ENCODE measurements at places on chromosomes 1 and 21. TPM values are rescaled to one million over a fixed set of nuclear protein-coding genes. Genes with fewer than 3 reads are reported as not detected.
A peak's percentile ranks its signal among the peaks of the same experiment; 100 is the strongest.

Gene C1orf210
- not detected for total RNA-seq

Gene ACTL8
- 2.1 TPM for total RNA-seq

Gene APCS
- total RNA-seq, result 0.29 TPM

Gene CCDC27
- not detected for total RNA-seq

Gene COL8A2
- total RNA-seq, result 0.04 TPM

Gene LCK
- total RNA-seq, result 0.38 TPM

Gene HIVEP3
- total RNA-seq, result 0.58 TPM

Gene MRAP
- not detected for total RNA-seq

Gene LRRC38
- not detected for total RNA-seq

Gene LCE2D
- total RNA-seq, result not detected

- peaks cover 8% of the 10 kb centered on the region for H3K27me3 ChIP-seq
- H3K4me3 ChIP-seq, result no peak overlapping the region
- no peaks in the 10 kb centered on the region for H3K36me3 ChIP-seq
- no peak for DNase-seq
Observed at GRCh38 chr1:112798292-112798691, 83.2 kb upstream of the PPM1J start.

DNA sequence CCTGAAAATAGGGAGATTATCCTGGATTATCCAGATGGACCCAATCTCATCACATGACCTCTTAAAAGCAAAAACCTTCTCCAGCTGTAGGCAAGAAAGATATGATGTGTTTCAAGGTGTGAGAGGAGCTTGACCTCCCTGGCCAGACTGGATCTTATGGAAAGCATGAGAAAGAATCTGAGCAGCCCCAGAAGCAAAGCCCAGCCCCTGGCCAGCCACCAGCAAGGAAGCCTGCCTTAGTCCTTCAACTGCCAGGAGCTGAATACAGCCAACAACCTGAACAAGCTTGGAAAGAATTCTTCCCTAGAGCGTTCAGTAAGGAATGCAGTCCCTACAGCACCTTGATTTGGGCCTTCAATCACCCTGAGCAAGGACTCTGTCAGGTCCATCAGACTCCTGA lies 375.0 kb upstream of the CHRM3 start:
- H3K4me1 ChIP-seq, result no peaks in the 10 kb centered on the region
- no peak overlapping the region for H3K4me3 ChIP-seq
- H3K27ac ChIP-seq, result no peak overlapping the region
- H3K36me3 ChIP-seq, result no peaks in the 10 kb centered on the region
- DNase-seq, result no peak

DNA sequence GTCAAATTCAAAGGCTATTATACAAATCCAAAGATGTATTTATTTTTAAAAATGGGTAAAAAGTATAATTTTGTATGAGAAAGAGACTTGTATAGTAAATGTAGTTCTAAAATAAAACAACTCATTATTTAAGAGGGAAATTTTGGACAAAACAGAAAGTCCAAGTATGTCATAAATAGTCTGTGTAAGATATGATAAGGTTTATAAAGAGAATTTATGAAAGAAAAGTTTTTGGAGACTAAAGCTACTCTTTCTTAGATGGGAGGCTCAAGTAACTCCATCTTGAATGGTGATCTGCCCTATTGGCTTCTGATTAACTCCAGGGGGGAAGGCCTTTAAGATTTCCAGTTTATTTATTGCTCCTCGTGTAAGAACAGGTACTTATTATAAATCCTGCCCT lies 14.7 kb upstream of the OR2T27 start:
- H3K27me3 ChIP-seq, result no peaks in the 10 kb centered on the region
- H3K4me1 ChIP-seq, result no peaks in the 10 kb centered on the region
- no peak overlapping the region for H3K27ac ChIP-seq
- H3K4me3 ChIP-seq, result no peak overlapping the region
- H3K36me3 ChIP-seq, result no peaks in the 10 kb centered on the region

- no peak for DNase-seq
- H3K27ac ChIP-seq, result no peak overlapping the region
- peaks cover 17% of the 10 kb centered on the region for H3K4me1 ChIP-seq
- H3K4me3 ChIP-seq, result no peak overlapping the region
- H3K27me3 ChIP-seq, result no peaks in the 10 kb centered on the region
Observed at GRCh38 chr1:179205284-179205683, 24.2 kb downstream of the ABL2 start.

DNA sequence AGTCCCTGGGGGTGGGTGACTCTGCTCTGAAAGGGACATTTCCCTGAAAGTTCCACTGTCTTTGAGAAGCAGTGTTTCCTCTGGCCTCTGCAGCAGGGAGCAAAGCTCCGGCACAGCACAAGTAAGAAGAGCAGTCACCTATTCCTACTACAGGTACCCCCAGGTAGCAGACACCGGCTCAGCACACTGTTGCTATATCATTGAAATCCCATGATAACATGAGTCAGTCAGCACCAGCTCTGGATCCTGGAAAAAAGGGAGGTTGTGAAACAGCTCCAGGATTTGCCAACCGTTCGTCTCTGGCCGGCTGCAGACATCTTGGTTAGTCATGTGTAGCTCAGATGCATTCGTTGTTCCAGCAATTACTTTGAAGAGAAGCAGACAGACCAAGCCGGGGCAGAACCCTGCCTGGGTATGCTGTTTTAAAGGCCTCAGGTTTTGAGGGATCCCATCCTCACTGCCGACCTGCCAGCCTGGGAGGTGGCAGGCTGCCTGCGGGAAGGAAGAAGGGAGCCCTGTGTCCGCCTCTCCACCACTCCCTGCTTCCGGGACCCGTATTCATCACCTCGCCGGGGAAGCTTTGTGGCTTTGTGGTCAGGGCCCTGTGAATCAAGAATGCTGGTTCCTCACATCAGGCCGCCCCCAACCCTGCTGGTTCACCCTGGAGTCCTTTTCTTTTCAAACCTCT lies 139.2 kb downstream of the CLIC6 start:
- no peaks in the 10 kb centered on the region for H3K4me1 ChIP-seq
- 0 out of 3 replicates have a peak overlapping the region, but pooled peaks have one; percentile 23 for H3K27ac ChIP-seq
- DNase-seq, result no peak
- H3K27me3 ChIP-seq, result no peaks in the 10 kb centered on the region
- H3K4me3 ChIP-seq, result no peak overlapping the region

DNA sequence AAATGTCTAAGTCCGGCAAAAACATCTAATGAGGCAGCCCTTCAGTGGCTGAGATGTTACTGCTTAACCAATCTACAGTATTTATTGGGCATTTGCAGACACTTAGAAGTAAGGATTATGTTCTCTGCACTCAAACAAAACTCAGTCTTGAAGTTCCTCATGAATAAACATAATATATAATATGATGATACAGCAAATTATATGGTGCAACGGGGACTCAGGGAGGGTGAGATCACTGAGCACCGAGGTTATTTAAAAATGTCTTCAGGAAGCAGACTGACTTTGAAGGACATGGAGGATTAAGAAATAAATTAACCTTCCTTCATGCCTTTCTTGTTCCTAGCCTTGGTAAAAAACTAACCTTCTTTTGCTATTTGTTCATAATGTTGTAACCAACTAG lies 27.9 kb downstream of the WDR64 start:
- H3K4me3 ChIP-seq, result no peak overlapping the region
- H3K27ac ChIP-seq, result no peak overlapping the region
- H3K27me3 ChIP-seq, result no peaks in the 10 kb centered on the region
- no peak for DNase-seq
- no peaks in the 10 kb centered on the region for H3K4me1 ChIP-seq

- H3K36me3 ChIP-seq, result peaks cover 13% of the 10 kb centered on the region
- no peaks in the 10 kb centered on the region for H3K27me3 ChIP-seq
- no peak overlapping the region for H3K4me3 ChIP-seq
- no peak overlapping the region for H3K27ac ChIP-seq
Observed at GRCh38 chr1:108141621-108142020, 58.5 kb downstream of the SLC25A24 start.

DNA sequence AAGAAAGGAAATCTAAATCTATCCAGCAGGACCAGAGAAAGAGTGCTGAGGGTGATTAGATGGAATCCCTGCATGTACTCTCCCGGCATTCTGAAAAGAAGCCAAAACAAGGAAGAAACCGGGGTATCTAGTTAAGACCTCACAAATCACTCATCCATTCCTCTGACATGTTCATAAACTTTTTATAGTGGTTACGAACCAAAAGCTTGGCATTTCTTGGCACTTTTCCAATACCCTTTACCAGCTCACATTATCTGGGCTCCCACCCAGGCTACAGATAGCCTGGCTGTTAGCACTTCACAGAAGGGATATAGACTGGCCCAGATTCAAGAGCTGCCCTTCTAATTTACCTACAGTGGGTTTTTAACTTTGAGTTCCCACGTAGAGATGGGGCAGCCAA lies 1.8 kb upstream of the C1orf74 start:
- peaks cover 17% of the 10 kb centered on the region for H3K27me3 ChIP-seq
- no peak for DNase-seq
- H3K36me3 ChIP-seq, result peaks cover 8% of the 10 kb centered on the region

DNA sequence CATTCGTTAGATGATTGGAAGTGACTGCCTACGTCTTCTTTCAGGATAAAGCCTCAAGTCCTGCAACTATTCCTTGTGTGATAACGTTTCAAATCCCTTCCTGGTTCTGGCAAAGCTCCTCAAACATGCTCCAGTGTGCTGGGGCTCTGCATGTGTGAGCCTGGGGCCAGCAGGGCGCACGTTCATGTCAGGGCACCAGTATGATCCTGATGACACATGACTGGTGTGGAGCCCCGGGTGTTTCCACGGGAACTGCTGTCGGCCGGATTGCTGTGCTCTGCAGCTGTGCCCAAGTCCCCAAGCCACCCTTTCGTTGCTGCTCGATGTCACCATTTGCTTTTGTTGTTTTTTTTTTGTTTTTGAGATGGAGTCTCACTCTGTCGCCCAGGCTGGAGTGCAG lies 21.3 kb downstream of the KRTAP10-1 start:
- peaks cover 23% of the 10 kb centered on the region for H3K27me3 ChIP-seq
- H3K4me1 ChIP-seq, result no peaks in the 10 kb centered on the region
- H3K36me3 ChIP-seq, result no peaks in the 10 kb centered on the region
- H3K4me3 ChIP-seq, result no peak overlapping the region
- no peak overlapping the region for H3K27ac ChIP-seq

- DNase-seq, result no peak
- H3K4me3 ChIP-seq, result no peak overlapping the region
- H3K27ac ChIP-seq, result no peak overlapping the region
- peaks cover 3% of the 10 kb centered on the region for H3K27me3 ChIP-seq
- H3K36me3 ChIP-seq, result no peaks in the 10 kb centered on the region
Observed at GRCh38 chr1:60797351-60797750, 285.0 kb upstream of the NFIA start.

GRCh38 chr1:54408147-54409066 lies 2.2 kb upstream of the SSBP3 start:
- H3K4me3 ChIP-seq, result peak overlapping the region; percentile 9
- peak overlapping the region; percentile 97 for H3K27ac ChIP-seq
- H3K36me3 ChIP-seq, result peaks cover 9% of the 10 kb centered on the region

DNA sequence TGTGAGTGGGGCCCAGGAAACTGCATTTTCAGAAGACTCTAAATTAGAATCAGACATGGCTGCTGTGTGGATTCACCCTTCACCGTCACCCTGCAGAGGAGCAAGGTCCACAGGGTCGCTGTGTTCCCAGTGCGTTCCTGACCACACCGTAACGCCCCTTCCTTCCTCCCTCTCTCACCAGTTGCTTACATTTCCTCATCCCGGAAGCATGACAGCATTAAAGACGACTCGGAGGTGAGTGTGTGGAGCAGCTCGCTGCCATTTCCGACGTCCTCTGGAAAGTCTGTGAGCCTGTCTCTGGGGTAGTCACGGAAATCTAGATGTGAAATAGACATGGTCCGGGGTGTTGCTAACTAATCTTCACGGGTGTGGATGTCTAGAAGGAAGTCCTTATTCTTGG lies 45.9 kb downstream of the FAAP20 start:
- no peaks in the 10 kb centered on the region for H3K4me1 ChIP-seq
- H3K27ac ChIP-seq, result no peak overlapping the region
- H3K36me3 ChIP-seq, result no peaks in the 10 kb centered on the region
- DNase-seq, result no peak
- peaks cover 60% of the 10 kb centered on the region for H3K27me3 ChIP-seq

DNA sequence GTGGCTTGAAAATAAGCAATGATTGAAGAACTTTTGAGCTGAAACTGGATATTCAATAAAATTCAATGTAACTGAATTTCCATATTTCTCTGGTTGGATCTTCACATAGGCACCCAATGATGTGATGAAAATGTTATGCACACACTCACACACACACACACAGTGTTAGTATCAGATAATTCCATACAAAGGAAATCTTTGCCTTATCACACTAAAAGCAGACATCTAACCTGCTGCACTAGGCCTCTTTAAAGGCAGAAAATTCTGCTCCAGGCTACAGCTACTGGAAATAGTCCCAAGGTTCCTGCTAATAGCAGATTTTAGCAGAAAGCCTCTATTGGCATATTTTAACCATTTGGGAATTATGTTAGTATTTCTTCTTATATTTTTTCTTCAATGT lies 309.6 kb downstream of the COL11A1 start:
- no peak overlapping the region for H3K4me3 ChIP-seq
- no peaks in the 10 kb centered on the region for H3K27me3 ChIP-seq
- H3K36me3 ChIP-seq, result no peaks in the 10 kb centered on the region
- H3K27ac ChIP-seq, result no peak overlapping the region
- H3K4me1 ChIP-seq, result no peaks in the 10 kb centered on the region

DNA sequence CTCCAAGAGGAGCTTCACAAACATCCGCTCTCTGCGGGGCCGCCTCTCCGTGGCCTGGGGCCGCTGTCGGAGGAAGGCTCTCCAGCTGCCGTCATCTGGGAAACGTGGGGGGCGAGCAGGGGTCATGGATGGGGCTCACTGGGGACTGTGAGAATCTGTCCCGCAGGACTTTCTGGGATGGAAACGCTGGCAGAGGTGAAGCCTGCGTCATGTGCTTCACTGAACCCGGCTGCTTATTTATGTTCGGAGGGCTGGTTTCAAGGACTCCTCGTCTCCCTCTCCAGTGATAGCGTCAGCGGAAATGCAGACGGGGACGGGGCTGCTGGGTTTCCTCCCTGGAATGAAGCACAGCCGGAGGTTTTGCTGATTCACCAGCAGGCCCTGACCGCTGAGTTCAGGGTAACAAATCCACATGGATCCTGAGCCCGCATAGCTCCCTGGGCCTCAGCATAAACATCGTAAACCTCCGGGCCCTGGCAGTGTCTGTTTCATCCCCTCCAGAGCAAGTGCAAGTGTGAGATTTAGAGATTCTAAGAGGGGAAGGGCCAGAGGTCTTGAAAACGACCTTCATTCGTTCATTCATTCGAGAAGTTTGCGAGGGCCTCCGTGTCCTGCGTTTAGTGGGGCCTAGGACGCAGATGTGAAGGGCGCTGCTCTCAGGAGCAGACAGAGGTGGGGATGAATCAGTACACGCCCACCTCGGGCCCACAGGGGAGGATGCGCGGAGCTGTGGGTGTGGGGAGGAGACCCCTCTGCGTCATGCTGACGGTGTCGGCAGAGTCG lies 7.0 kb upstream of the POFUT2 start:
- H3K4me1 ChIP-seq, result peaks cover 50% of the 10 kb centered on the region
- no peaks in the 10 kb centered on the region for H3K36me3 ChIP-seq
- DNase-seq, result no peak
- H3K4me3 ChIP-seq, result no peak overlapping the region
- H3K27ac ChIP-seq, result no peak overlapping the region

- H3K4me3 ChIP-seq, result no peak overlapping the region
- no peak overlapping the region for H3K27ac ChIP-seq
- H3K27me3 ChIP-seq, result no peaks in the 10 kb centered on the region
- H3K36me3 ChIP-seq, result no peaks in the 10 kb centered on the region
- H3K4me1 ChIP-seq, result no peaks in the 10 kb centered on the region
- DNase-seq, result no peak
Observed at GRCh38 chr1:29825941-29826415, 589.7 kb downstream of the PTPRU start.

All from K562 (cell line).